Upper lobe of right lung (tissue), 1 donor: ENCODE measurements at places on chromosomes 12 and 14. TPM values are rescaled to one million over a fixed set of nuclear protein-coding genes. Genes with fewer than 3 reads are reported as not detected.

DNA sequence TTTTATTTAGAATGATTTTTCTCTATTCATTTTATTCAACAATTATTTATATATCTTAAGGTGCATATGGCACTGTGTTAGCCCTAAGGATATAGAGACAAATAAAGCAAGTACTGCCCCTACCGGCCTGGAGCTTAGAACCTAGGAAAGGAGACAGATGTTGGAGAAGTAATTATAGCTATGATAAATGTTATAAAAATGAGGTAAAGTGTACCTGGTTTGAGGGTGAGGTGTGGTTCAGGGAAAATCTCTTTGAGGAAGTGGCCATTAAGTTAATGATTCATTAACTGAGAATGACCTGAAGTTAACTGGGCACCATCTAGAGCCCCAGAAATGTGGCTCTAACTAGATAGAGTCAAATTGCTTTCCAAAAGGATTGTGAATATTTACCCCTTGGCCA, 31.9 kb downstream of the CDKL1 start:
- no peak overlapping the region for H3K27ac ChIP-seq
- H3K27me3 ChIP-seq: no peaks in the 10 kb centered on the region
- peaks cover 19% of the 10 kb centered on the region for H3K4me1 ChIP-seq
- no peaks in the 10 kb centered on the region for H3K36me3 ChIP-seq
- DNase-seq: no peak
- no peak overlapping the region for H3K4me3 ChIP-seq

- DNase-seq: no peak
- H3K36me3 ChIP-seq: no peaks in the 10 kb centered on the region
- H3K4me3 ChIP-seq: peak overlapping the region; percentile 96
- no peaks in the 10 kb centered on the region for H3K27me3 ChIP-seq
- peak overlapping the region; percentile 98 for H3K27ac ChIP-seq
Observed at GRCh38 chr12:49061157-49061650, 610 bp upstream of the KMT2D start.

GRCh38 chr12:108063192-108063591, 65.9 kb upstream of the WSCD2 start:
- H3K4me1 ChIP-seq: no peaks in the 10 kb centered on the region
- peaks cover 15% of the 10 kb centered on the region for H3K27me3 ChIP-seq
- H3K4me3 ChIP-seq: no peak overlapping the region
- no peaks in the 10 kb centered on the region for H3K36me3 ChIP-seq

GRCh38 chr14:29738950-29739349, 188.7 kb downstream of the PRKD1 start:
- no peaks in the 10 kb centered on the region for H3K36me3 ChIP-seq
- H3K4me1 ChIP-seq: peaks cover 18% of the 10 kb centered on the region
- no peak overlapping the region for H3K4me3 ChIP-seq

- H3K4me1 ChIP-seq: peaks cover 50% of the 10 kb centered on the region
- H3K27me3 ChIP-seq: no peaks in the 10 kb centered on the region
- no peaks in the 10 kb centered on the region for H3K36me3 ChIP-seq
- peak overlapping the region; percentile 6 for H3K4me3 ChIP-seq
Observed at GRCh38 chr12:88574278-88574677, 6.0 kb downstream of the KITLG start.

- H3K27me3 ChIP-seq: no peaks in the 10 kb centered on the region
- H3K36me3 ChIP-seq: no peaks in the 10 kb centered on the region
- no peak overlapping the region for H3K27ac ChIP-seq
- H3K4me1 ChIP-seq: no peaks in the 10 kb centered on the region
- H3K4me3 ChIP-seq: no peak overlapping the region
Observed at GRCh38 chr12:91339106-91339505, 156.5 kb upstream of the DCN start.

DNA sequence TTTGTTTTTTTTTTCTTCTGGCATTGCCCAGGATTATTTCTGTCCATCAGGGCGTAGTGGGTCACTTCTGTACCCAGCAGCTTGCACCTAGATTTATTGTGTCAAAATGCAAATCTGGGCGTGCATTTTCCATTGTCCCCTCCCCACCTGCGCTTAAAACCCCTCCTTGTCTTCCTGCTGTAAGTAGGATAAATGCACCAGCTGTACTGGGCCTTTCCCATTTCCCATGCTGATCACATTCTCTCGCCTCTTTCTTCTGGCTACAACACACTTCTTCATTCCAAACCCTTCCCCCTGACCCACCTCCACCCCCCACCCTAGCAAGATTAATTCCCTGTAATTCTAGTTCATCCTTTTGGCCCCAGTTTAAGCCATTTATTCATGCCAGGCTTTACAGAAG, 128.0 kb downstream of the ETV6 start:
- no peak for DNase-seq
- no peak overlapping the region for H3K4me3 ChIP-seq
- H3K27ac ChIP-seq: no peak overlapping the region

DNA sequence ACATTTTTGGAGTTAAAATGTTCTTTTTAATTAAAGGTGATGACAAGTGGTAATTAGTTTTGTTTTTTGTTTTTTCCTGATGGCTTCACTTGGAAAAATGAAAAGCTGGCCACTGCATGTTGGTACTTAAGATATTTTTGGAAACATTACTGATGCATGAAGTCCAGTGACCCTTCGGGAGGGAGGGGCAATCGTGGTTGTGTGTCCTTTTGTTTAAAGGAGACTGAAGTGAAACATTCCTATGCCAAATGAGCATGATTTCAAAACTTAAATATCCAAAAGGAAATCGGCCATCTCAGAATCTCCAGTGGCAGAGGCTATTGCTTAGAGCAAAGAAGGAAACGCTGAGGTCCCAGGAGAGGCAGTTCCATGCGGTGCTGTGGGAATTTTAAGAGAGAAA, 20.1 kb downstream of the LTBP2 start:
- H3K4me3 ChIP-seq: no peak overlapping the region
- H3K27ac ChIP-seq: peak overlapping the region; percentile 71
- no peaks in the 10 kb centered on the region for H3K27me3 ChIP-seq
- no peak for DNase-seq

DNA sequence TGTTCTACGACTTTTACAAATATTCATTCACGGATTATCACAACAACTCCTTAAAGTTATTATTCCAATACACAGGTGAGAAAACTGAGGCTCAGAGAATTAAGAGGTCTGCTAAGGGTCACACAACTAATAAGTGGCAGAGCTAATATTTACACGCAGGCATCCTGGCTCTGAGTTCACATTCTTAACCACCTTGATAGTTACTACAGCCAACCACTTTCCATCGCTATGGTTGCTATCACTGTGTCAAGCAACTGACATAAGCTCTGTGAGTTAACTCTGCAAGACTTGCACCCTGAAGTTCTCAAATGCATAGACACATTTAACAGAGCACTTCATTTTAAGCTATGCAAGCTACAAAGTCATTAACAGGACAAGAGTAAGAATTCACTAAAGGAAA, 3.7 kb downstream of the GLT8D2 start:
- H3K27ac ChIP-seq: no peak overlapping the region
- H3K36me3 ChIP-seq: no peaks in the 10 kb centered on the region
- DNase-seq: no peak

DNA sequence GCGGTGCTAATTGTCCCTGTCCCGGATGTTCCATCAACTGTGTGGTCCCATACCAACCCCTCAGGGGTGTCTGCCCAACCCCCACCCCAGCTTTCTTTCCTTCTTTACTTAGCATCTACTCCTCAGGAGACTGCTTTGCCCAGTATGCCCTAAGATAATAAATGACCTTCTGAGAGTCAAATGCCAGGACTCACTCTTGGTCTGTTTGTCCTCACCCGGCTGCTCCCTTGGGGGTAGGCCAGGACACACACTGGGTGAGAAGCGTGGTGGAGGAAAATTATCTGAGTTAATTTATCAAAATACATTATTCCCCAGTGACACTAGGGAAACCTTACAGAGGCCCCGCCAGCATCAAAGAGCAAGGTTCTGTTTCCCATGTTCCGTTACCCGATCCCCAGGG, 457.0 kb downstream of the RGS6 start:
- no peaks in the 10 kb centered on the region for H3K36me3 ChIP-seq
- H3K4me1 ChIP-seq: no peaks in the 10 kb centered on the region
- no peak for DNase-seq
- H3K27me3 ChIP-seq: no peaks in the 10 kb centered on the region

DNA sequence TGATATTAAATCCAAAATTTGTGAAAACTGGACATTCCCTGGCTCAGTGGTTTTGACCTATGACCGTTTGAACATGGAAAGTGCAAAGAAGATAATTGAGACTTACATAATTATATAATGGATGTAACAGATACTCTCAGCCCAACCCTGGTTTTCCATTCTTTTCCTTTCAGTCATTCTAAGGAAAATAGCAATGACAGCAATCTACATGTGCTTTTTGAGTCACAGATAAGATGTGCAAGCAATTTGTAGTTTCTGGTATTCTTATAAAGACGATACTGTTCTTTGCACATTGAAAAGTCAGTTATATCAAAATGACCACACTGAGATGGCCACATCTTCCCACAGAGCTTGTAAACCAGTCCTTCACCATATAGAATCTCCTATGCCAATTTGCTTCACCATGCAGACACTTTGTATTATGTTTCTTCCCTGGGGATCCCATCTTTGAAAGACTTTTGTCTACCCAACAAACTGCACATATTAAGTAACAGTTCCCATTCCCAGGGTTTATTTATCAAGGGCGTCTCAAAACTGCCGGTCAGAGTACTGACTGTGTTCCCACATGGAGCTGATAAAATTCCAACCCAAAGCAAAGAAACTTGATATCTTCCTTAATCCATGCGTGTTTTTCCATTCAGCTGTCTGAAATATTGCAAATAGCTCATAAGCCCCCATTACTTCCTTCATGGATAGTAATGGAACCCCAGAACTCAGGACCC, 34.8 kb downstream of the PLXNC1 start:
- H3K27ac ChIP-seq: no peak overlapping the region
- no peaks in the 10 kb centered on the region for H3K27me3 ChIP-seq
- H3K4me3 ChIP-seq: no peak overlapping the region
- H3K4me1 ChIP-seq: no peaks in the 10 kb centered on the region
- H3K36me3 ChIP-seq: no peaks in the 10 kb centered on the region

DNA sequence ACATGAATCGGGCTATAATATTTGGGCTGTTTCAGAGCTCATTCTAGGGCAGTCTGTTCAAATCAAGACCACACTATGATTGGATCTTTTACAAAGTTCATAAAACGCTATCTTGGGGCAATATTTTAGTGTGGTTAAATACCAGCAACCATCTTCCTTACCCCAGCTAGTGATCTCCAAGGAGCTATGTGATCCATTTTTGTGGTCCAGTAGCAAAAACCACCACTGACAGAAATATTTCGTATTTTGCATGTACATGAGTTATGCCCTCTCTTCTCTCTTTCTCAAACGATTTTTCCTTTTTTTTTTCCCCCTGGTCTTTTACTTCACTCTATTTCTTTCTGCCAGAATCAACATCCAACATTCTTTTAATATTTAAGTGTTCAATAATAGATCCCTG, 280.6 kb upstream of the KITLG start:
- H3K4me3 ChIP-seq: no peak overlapping the region
- H3K36me3 ChIP-seq: no peaks in the 10 kb centered on the region
- H3K4me1 ChIP-seq: no peaks in the 10 kb centered on the region
- H3K27ac ChIP-seq: no peak overlapping the region

DNA sequence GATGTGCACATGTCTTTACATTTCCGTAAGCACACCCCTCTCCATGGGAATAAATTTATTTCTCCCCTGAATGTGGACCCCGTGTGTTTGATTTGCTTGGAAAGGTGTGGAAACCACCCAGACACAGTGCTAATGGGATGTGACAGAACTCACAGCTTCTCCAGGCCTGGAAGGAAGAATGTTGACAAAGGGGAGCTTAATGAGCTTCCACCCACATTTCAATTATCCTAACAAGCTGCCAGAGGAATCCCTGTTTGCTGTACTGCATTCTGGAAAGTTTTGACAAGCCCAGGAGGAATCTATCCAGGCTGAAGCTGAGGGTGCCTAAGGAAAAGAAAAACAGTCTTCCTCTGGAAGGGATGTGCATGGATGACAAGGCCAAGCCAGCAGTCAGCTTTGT, 51.2 kb upstream of the CCDC60 start:
- no peaks in the 10 kb centered on the region for H3K36me3 ChIP-seq
- H3K4me3 ChIP-seq: no peak overlapping the region
- no peaks in the 10 kb centered on the region for H3K27me3 ChIP-seq
- no peak overlapping the region for H3K27ac ChIP-seq

GRCh38 chr12:7857971-7858370, 14.7 kb downstream of the SLC2A14 start:
- no peak overlapping the region for H3K4me3 ChIP-seq
- DNase-seq: no peak
- no peaks in the 10 kb centered on the region for H3K36me3 ChIP-seq
- no peaks in the 10 kb centered on the region for H3K27me3 ChIP-seq
- H3K4me1 ChIP-seq: no peaks in the 10 kb centered on the region
- no peak overlapping the region for H3K27ac ChIP-seq

DNA sequence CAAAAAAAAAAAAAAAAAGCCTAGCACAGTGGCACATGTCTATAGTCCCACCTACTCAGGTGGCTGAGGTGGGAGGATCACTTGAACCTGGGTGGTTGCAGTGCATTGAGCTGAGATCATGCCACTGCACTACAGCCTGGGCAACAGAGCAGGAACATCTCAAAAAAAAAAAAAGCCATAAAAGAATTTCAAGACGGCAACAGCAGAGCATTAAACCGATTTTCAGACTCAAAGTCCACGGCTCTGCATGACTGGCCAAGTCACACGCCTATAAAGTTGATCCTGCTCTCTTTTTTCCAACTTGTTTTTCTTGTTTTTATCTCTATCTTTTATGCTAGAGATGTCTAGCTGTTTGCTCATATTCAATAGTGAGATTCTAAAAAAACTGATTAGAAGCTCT, 45.3 kb downstream of the FBXO34 start:
- H3K27ac ChIP-seq: no peak overlapping the region
- H3K27me3 ChIP-seq: no peaks in the 10 kb centered on the region
- no peak for DNase-seq
- no peak overlapping the region for H3K4me3 ChIP-seq
- H3K36me3 ChIP-seq: peaks cover 17% of the 10 kb centered on the region

GRCh38 chr12:53005215-53005985, 856 bp upstream of the EIF4B start:
- peak overlapping the region; percentile 91 for H3K4me3 ChIP-seq
- H3K27ac ChIP-seq: peak overlapping the region; percentile 80
- peaks cover 5% of the 10 kb centered on the region for H3K36me3 ChIP-seq
- DNase-seq: peak; percentile 68
- H3K27me3 ChIP-seq: no peaks in the 10 kb centered on the region
- H3K4me1 ChIP-seq: peaks cover 39% of the 10 kb centered on the region

GRCh38 chr14:99234355-99234754, 37.6 kb downstream of the BCL11B start:
- no peaks in the 10 kb centered on the region for H3K36me3 ChIP-seq
- H3K27me3 ChIP-seq: peaks cover 32% of the 10 kb centered on the region
- H3K27ac ChIP-seq: no peak overlapping the region

- H3K36me3 ChIP-seq: no peaks in the 10 kb centered on the region
- DNase-seq: no peak
- no peak overlapping the region for H3K27ac ChIP-seq
- peaks cover 3% of the 10 kb centered on the region for H3K27me3 ChIP-seq
- peaks cover 4% of the 10 kb centered on the region for H3K4me1 ChIP-seq
Observed at GRCh38 chr14:68846466-68846865, 53.6 kb upstream of the ZFP36L1 start.

- H3K4me3 ChIP-seq: no peak overlapping the region
- no peaks in the 10 kb centered on the region for H3K4me1 ChIP-seq
- DNase-seq: no peak
- H3K27me3 ChIP-seq: no peaks in the 10 kb centered on the region
- H3K36me3 ChIP-seq: no peaks in the 10 kb centered on the region
Observed at GRCh38 chr14:51616724-51617409, 34.8 kb upstream of the FRMD6 start.

The HVCN1 gene
- total RNA-seq: 21.3 TPM

The GPR84 gene
- 0.96 TPM for total RNA-seq

The PRR4 gene
- 1.7 TPM for total RNA-seq

The SERPINA9 gene
- total RNA-seq: not detected

The STAB2 gene
- 2.6 TPM for total RNA-seq

The RHOF gene
- 41.0 TPM for total RNA-seq

The PRIMA1 gene
- 1.9 TPM for total RNA-seq

The SLC7A8 gene
- 49.8 TPM for total RNA-seq

The REM2 gene
- 0.41 TPM for total RNA-seq

The CCDC177 gene
- total RNA-seq: not detected

The CLEC4C gene
- total RNA-seq: not detected

The OR6C75 gene
- not detected for total RNA-seq
